Left renal pelvis (tissue), 4 donors: ENCODE measurements at places on chromosomes 1 and 21.

- no peak for DNase-seq
Measured at GRCh38 chr1:101290119-101290921, 53.5 kb downstream of the S1PR1 start.

DNA sequence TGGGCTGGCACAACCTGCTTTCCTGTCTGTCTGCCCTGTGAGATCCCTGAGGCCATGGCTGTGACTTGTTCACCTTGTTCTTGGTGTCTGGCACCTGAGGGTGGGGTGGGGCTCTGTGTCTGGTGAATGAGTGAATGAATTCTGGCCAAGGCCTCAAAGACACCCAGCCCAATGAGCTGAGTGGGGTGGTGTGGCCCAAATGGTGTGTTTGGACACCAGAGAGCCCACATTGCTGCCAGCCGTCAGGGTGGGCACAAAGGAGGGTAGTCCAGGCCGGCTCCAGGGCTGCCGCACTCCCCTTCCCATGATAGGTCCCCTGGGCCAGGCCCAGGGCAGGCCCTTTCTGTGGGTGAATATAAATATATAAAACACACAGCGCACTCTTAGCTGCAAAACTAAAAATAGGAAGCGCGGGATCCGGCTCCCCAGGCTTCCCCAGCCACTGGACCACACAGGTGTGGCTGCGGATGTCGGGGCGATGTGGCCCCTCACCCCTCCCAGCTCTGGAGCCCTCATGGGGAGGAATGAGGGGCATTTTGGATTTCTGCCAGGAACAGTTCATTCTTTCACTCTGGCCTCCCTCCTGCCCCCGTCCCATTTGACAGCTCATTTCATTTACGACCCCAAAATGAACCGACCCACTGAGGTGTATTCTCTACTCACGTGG lies 33.3 kb downstream of the RUNX3 start:
- no peak for DNase-seq

GRCh38 chr1:17587693-17588047 lies 48.2 kb downstream of the ARHGEF10L start:
- no peak for DNase-seq

GRCh38 chr1:27356619-27357280 lies 10.0 kb downstream of the MAP3K6 start:
- DNase-seq, result no peak

- no peak for DNase-seq
Measured at GRCh38 chr1:170664828-170665612, 1.1 kb downstream of the PRRX1 start.

DNA sequence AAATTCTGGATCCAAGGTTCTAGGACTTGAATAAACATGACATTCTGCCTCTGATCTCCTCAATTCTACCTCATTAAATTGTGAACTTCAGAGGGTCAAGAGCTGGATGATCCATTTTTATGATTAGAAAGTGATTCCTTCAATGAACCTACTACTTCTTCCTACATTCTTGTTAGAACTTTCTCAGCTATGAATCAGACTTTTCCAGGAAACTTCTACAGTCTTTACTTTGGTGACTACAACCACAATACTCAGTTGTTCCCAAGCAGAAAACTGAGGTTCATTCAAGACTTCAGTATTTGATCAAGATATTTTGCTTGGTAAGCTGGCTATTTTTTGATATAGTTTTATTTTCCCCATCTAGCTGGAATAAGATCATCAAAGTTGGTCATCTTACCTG lies 51.4 kb downstream of the CDC7 start:
- no peak for DNase-seq

DNA sequence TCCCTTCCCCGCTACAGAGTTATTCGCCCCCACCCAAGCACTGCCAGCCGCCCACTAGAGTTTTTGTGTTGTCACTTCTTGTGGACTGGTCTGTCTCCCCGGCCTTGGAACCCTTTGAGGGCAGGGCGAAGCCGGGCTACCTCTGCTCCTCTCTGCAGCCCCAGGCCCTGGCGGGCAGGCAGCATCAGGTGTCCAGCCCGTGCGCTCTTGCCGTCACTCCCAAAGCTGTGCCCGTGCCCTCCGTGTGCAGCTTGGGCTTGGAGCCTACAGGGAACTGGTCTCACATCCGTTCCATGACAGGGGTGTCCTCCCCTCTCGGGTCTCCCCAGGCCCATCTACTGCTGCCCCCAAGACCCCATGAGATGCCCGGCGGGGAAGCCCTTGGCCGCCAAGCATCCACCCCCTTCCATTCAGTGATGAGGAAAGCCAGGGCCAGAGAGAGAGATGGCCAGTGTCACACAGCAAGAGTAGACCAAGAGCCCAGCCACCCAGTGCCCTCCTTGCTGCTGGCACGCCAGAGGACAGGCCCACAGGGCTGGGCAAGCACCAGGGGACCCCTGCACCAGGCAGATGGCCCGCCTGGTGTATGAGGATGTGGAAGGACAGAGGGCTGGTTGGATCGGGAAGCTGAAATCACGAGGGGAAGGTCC lies 15.3 kb upstream of the LDLRAP1 start:
- no peak for DNase-seq
